ENCODE measurements at places on chromosomes 6 and 20.

DNA sequence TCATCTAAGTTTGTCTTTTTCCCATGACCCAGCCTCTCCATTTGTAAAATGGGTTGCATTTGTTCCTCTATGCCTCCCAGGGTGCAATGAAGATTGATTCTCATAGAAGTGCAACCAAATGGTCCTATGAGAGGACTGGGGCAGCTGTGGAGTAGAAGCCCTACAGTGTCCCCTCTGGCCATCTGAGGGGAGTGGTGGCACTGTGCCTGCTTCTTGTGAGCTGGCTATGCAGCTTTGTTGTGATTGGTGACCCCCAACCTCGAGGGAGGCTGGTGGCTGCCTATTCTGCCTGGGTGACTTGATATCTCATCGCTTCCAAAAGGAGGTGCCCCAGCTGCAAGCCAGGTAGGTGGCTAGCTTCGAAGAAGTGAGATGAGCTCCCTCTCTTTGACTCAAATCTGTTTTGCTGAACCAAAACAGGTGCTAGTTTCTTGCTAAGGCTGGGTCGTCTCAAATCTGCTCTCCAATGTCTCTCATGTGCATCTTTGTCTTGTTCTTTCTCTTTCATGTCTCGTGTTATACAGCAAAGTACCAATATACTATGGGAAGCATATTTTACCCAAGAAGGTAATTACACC lies 33.9 kb downstream of the TXLNB start:
- no peak for DNase-seq

- DNase-seq = no peak
Observed at GRCh38 chr20:40754339-40754943, 65.4 kb upstream of the MAFB start.

- DNase-seq = no peak
Observed at GRCh38 chr20:4153251-4153650, 137.9 kb upstream of the RNF24 start.

GRCh38 chr20:19024296-19025035 lies 188.0 kb upstream of the SLC24A3 start:
- no peak for DNase-seq

DNA sequence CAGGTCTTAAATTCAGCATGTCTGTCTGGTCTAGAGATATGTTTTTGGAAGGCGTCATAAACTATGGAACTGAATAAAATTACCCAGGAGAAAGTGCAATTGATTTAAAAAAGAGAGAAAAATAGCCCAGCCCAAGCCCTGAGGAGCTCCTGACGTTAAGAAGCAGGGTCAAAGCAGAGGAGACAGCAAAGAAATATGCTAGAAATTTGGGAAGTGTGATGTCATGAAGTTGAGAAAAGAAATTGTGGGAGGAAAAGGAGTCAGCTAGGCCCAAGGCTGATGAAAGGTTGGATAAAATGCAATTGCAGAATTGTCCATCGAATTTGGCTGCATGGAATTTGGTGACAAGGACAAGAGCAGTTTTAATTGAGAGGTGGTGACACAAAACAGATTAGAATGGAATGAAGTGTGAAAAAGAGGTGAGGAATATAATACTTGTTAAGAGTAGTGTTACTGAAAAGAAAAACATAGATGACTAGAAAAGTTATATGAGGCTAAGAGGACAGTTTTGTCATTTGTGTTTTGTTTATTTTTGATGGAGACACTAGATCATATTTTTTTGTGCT lies 381.6 kb downstream of the LAMA2 start:
- no peak for DNase-seq

All from bronchial epithelial cell (primary cell).